Erythroblast (primary cell): ENCODE measurements at places on chromosomes 3 and 15.

GRCh38 chr3:59754456-59755129 lies 704.8 kb upstream of the CFAP20DC start:
- DNase-seq, result no peak

DNA sequence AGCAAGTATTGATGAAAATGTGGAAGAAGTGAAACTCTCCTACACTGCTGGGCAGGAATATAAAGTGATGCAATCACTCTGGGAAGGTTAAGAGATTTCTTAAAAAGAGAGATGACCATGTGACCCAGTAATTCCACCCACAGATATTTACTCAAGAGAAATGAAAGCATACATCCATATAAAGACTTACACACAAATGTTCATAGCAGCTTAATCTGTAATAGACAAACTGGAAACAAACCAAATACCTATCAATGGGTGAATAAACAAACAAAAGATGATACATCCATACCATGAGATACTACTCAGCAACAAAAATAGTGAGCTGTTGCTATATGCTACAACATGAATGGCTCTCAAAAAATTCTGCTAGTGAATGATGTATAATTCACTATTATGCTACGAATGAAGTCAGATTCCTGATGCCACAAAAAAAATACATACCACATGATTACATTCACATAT lies 463.3 kb downstream of the MAGI1 start:
- no peak for DNase-seq

DNA sequence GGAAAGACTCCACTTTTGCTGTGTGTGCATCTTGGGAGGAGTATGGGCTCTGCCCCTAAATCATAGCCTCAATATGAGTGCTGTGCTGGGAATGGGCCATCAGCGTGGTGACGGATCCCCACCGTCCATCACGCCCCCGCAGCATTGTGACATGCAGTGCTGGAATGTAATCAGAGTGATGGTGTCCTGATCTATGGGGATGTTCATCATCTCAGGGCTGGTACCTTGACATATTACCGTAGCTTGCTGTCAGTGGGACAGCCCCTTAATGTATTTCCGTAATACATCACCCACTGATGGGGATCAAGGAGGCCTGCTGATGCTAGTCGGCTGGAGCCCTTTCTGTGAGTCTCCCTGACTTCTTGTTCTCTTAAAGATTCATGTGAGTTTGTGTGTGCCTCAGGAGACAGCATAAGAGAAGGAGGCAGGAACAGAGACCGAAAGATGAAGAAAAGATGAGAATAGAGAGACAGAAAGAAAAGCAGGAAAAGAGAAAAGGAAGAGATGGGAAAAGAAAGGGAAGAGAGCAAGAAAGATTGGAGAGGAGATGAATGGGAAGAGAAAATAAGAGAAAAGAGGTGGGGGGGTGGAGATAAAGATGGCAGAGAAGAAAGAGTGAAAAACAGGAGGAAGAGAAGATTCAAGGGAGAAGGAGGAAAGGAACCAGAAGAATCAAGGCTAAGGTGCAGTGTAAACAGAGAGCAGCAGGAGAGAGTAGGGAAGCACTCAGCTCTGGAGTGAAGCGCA lies 183.7 kb downstream of the RPLP1 start:
- DNase-seq, result no peak

DNA sequence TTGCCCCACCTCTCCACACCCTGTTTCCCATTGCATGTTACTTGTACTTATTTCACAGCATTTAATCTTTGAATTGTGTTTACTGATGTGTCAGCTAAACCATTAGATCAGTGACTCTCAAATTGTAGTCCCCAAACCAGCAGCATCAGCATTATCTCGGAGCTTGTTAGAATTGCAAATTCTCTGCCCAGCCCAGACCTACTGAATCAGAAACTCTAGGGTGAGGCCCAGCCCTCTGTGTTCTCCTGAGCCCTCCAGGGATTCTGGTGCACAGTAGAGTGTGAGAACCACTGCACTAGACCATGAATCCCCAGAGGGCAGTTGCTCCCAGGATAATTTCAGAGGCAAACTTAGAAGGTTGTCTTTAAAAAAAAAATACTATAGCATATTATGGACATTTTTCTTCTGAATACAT lies 13.0 kb downstream of the PLD1 start:
- peak; percentile 30 for DNase-seq

- DNase-seq, result no peak
Measured at GRCh38 chr15:33888176-33888575, 80.1 kb upstream of the CHRM5 start.

- DNase-seq, result no peak
Measured at GRCh38 chr15:45993508-45993907, 358.7 kb downstream of the SQOR start.

DNA sequence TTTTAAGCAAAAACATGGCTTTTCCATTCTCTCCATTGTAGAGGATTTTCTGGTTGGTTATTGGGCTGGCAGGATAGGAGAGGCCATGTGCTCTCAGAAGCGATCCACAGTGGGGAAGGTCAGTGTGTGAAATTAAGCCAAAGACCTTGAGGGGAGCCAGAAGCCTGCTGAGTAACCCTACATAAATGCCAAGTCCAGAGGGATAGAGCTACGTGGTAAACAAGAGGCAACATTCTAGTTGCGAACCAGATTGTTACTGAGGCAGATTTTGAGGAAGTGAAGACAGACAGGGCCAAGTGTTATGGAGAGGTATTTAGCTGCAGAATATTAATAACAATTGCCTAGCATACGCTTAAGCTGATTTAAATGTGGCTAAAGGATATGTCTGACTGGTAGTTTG lies 592.8 kb upstream of the GBE1 start:
- DNase-seq, result no peak

- DNase-seq, result peak; percentile 37
Measured at GRCh38 chr3:71753701-71754609, at the start of gene GPR27. Gene GPR27, plus strand, starts transcription at chr3:71753855. Its CDS starts 195 bp downstream, at chr3:71754050.

DNA sequence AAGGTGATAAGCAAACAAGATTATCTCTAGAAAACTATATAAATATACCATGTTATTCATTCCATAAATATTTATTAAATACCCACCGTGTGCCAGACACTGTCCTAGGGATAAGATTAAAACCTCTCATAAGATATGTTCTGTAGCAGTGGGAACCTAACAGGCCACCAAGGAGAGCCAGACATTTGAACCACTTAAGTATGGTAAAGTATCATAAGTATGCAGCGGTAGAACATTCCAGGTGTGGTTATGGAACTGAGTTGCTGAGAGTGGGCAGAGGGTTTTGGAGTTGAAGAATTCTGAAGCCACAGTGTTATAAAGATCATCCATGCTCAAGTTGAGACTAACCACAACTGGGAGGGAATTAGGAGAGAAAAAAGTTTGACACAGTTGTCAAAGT lies 14.7 kb downstream of the FILIP1L start:
- DNase-seq, result no peak

GRCh38 chr3:170572665-170573253 lies 13.1 kb downstream of the SLC7A14 start:
- DNase-seq, result peak; percentile 5

- DNase-seq, result no peak
Measured at GRCh38 chr3:181487236-181487978, 224.3 kb upstream of the SOX2 start.

DNA sequence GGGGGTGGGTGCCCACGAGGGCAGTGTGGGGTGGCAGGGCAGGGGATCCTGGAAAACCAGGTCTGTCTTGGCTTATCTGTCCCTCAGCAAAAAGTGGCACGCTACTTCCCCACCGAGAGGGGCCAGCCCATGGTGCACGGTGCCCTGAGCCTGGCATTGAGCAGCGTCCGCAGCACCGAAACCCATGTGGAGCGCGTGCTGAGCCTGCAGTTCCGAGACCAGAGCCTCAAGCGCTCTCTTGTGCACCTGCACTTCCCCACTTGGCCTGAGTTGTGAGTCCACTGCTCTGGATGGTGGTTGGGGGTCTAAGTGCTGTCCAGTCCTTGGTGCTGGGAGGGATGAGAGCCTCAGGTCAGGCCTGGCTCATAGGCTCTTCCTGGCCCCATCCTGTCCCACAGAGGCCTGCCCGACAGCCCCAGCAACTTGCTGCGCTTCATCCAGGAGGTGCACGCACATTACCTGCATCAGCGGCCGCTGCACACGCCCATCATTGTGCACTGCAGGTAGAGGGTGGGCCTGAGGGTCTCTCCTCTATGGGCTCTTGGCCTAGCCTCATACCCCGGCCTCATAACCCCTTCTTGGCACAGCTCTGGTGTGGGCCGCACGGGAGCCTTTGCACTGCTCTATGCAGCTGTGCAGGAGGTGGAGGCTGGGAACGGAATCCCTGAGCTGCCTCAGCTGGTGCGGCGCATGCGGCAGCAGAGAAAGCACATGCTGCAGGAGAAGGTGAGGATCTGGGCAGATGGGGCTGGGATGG lies 31.1 kb downstream of the PTPN23 start:
- no peak for DNase-seq

GRCh38 chr3:188915127-188915526 lies 256.6 kb upstream of the TPRG1 start:
- DNase-seq, result no peak

DNA sequence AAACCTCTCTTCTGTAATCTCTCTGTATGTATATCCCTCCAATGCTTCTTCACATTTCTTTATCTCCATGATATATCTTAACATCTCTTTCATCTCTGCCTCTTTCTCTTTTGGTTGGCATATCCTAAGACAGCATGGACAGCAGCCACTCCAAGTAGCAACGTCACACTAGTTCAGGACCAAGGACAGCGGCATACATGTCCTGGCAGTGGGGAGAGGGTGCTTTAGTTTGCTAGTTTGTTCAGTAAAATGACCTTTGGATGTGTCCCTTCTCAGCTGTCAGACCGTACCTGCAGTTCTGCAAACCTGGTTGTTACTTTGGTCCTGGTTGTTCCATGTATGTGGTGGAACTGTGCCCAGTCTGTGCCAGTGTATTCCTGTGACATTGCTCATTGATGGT lies 225.6 kb upstream of the ROPN1 start:
- peak; percentile 57 for DNase-seq

- DNase-seq, result no peak
Measured at GRCh38 chr3:81952141-81952540, 190.7 kb upstream of the GBE1 start.

DNA sequence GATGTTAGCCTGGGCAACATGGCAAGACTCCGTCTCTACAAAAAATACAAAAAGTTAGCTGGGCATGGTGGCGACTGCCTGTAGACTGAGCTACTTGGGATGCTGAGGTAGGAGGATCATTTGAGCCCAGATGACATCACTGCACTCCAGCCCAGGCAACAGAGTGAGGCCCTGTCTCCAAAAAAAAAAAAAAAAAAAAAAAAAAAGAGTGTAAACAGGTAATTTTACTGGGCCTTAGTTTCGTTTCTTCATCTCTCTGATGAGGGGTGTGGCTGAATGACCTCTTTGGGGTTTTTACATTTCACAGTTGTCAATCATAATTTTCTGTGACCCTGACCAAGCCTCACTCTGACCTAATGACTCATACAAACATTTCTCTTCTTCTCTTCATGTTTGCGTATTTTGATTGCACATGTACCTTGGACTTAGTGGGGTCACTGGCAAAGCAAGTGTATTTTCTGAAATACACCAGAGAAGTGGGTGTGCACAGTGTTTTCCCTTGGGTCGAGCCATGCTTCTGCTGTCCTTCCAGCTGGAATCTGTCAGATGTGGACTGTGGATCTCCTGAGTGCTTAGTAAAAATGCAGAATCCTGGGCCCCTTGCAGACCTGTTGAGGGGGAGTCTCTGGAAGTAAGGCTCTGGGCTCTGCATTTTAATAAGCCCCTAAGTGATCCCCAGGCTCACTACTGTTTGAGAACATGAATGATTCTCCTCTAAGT lies 140.5 kb downstream of the FNDC3B start:
- DNase-seq, result no peak

- no peak for DNase-seq
Measured at GRCh38 chr3:10469441-10470119, 35.8 kb downstream of the ATP2B2 start.

- DNase-seq, result no peak
Measured at GRCh38 chr3:4778119-4778518, 201.1 kb upstream of the BHLHE40 start.

GRCh38 chr15:59283717-59284391 lies 77.2 kb downstream of the LDHAL6B start:
- no peak for DNase-seq

DNA sequence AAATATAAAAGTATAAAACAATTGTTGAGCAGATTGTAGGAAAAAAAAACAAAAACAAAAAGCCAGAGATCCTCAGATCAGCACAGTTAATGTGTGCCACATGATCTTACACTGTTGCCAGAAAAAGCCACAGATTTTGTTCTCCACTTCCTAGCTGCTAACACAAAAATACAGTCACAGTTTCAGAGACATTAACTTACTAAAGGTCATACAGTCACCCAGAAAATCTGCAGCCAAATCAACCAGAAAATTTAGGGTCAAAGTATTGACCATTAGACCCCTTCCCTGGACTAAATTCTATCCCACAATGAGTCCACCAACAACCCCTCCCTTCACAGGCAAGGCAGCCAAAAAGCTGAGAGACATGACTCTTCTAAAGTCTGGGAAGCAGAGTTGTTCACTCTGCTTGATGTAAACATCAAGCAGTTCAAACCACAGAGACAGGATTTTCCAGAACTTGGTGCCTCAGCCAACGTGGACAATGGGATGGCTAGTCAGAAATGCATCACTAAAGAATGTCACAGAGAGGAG lies 59.1 kb downstream of the SST start:
- DNase-seq, result no peak
